HCT116 (cell line): ENCODE measurements at places on chromosomes 2 and 18.
A peak's percentile ranks its signal among the peaks of the same experiment; 100 is the strongest.

GRCh38 chr2:133458280-133458679 lies 110.0 kb downstream of the NCKAP5 start:
- H3K4me1 ChIP-seq, result no peaks in the 10 kb centered on the region

- DNase-seq, result no peak
- H3K4me1 ChIP-seq, result no peaks in the 10 kb centered on the region; the same call in 1 of the 2 replicates
- H3K4me3 ChIP-seq, result no peak overlapping the region
- no peaks in the 10 kb centered on the region for H3K27me3 ChIP-seq
These were observed 110.6 kb upstream of the SIX2 start for GRCh38 chr2:45119855-45120254.

DNA sequence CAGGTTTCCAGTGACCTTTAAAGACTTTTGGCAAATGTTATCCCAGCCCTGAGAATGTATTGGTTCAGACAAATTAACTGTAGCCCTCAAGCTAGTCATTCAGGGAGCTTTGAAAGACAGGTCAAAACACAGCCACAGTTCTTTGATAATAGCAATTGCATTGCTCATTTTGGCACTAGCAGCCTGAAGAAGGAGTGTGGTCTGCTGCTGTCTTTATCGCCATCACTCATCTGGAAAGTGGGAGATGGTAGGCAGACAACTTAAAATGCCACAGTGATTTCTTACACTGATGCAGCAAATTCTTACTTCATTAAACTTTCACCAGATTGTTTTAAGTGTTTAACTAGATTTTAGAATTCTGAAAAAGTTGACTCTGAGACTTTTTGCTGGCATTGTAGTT lies 47.2 kb downstream of the DOK6 start:
- no peaks in the 10 kb centered on the region for H3K4me1 ChIP-seq
- H3K36me3 ChIP-seq, result no peaks in the 10 kb centered on the region
- no peaks in the 10 kb centered on the region for H3K27me3 ChIP-seq
- no peak overlapping the region for H3K4me3 ChIP-seq
- H3K27ac ChIP-seq, result no peak overlapping the region

GRCh38 chr2:36663851-36664695 lies 32.4 kb upstream of the VIT start:
- H3K4me3 ChIP-seq, result no peak overlapping the region
- H3K4me1 ChIP-seq, result peaks cover 11% of the 10 kb centered on the region; the same call in 1 of the 2 replicates
- no peaks in the 10 kb centered on the region for H3K27me3 ChIP-seq

GRCh38 chr2:56811401-56811800 lies 627.6 kb downstream of the CCDC85A start:
- H3K36me3 ChIP-seq, result no peaks in the 10 kb centered on the region
- H3K4me3 ChIP-seq, result no peak overlapping the region
- DNase-seq, result no peak
- H3K4me1 ChIP-seq, result no peaks in the 10 kb centered on the region

DNA sequence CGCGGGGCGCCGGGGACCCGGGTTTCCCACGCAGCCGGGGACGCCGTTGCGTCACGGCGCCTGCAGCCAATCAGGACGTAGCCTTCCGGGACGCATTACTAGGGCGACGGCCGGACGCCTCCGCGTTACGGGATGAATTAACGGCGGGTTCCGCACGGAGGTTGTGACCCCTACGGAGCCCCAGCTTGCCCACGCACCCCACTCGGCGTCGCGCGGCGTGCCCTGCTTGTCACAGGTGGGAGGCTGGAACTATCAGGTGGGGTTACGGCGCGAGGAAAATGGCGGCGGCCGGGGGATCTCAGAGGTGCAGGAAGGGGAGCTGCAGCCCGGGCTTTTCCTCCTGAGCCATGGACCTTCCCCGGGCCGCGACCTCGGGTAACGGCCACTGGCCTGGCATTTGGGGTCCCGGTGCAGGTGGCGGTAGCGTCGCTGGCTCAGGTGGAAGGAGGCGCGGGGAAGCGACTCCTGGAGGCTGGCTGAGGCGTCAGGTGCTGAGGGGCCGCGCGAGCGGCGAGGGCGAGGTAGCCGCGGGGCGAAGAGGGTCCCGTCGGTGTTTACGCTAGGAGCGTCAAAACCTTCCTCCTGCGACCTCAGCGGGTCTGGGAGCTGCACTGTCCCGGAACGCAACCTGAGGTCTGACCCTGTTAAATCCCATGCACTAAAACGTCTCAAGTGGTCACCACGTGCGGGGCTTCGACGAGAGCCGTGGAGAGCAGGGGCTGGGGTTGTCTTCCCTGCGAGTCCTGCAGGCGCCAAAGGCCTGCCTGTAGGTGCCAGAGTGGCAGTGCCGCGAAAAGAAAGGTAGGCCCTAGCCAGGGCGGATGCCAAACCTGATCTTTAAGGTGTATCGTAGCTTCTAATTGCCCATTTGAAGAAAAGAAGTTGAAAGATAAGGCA lies at the start of gene LCLAT1:
Gene LCLAT1, plus strand, starts transcription at position 98 of the 897 bp plus-strand sequence. CDS start 78,345 bp downstream, outside the sequence.
- H3K36me3 ChIP-seq, result no peaks in the 10 kb centered on the region
- peak within 1 kb of the TSS; percentile 79 for H3K4me3 ChIP-seq
- H3K27me3 ChIP-seq, result no peaks in the 10 kb centered on the region
- H3K27ac ChIP-seq, result peak within 1 kb of the TSS; percentile 57; the same call in 1 of the 2 replicates

DNA sequence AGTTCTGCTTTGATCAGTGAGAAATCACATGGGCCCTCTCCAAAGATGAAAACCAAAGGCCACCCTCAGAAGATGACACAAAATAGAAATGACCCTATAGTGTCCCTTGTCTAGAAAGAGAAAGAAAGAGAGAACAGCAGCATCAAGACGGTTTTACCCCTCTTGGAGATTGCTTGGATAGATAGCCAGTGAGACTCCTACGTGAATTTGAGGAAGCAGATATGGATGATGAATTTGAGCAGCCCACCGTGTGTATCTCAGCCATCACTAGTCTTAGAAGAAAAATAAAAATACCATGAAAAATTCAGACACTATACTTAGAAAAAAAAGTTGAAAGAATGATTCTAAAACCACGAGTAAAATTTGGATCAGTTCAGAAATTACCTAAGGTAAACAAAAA lies 329.1 kb upstream of the CNTNAP5 start:
- no peaks in the 10 kb centered on the region for H3K36me3 ChIP-seq
- no peaks in the 10 kb centered on the region for H3K4me1 ChIP-seq
- H3K27ac ChIP-seq, result no peak overlapping the region
- H3K27me3 ChIP-seq, result no peaks in the 10 kb centered on the region

GRCh38 chr2:231807020-231807419 lies 20.8 kb downstream of the COPS7B start:
- H3K27me3 ChIP-seq, result no peaks in the 10 kb centered on the region
- no peak overlapping the region for H3K4me3 ChIP-seq
- peaks cover 6% of the 10 kb centered on the region; the same call in 1 of the 2 replicates for H3K4me1 ChIP-seq
- DNase-seq, result no peak

DNA sequence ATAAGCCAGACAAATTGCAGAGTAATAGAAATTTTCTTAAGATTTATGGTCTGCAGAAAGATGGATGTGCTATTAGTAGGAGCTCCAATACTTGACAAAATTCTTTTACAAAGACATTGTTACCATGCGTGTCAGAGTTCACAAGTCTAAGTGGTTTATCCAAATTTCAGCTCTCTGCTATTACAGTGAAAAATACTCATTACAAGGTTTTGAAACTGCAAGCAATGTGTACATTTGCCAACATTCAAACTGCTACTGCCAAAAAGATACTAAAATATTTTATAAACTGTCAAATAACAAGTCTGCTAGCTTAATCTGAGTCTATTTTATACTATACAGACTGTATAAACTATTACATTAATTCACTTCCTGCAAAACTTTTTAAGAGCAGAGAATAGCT lies 1341.5 kb upstream of the ACVR2A start:
- H3K4me1 ChIP-seq, result no peaks in the 10 kb centered on the region
- H3K27ac ChIP-seq, result no peak overlapping the region
- no peaks in the 10 kb centered on the region for H3K36me3 ChIP-seq

- H3K4me3 ChIP-seq, result no peak overlapping the region
- H3K27ac ChIP-seq, result no peak overlapping the region
- no peak for DNase-seq
- H3K27me3 ChIP-seq, result peaks cover 21% of the 10 kb centered on the region; the same call in 1 of the 2 replicates
- no peaks in the 10 kb centered on the region for H3K36me3 ChIP-seq
These were observed 320.1 kb downstream of the OSR1 start for GRCh38 chr2:19038071-19039015.

DNA sequence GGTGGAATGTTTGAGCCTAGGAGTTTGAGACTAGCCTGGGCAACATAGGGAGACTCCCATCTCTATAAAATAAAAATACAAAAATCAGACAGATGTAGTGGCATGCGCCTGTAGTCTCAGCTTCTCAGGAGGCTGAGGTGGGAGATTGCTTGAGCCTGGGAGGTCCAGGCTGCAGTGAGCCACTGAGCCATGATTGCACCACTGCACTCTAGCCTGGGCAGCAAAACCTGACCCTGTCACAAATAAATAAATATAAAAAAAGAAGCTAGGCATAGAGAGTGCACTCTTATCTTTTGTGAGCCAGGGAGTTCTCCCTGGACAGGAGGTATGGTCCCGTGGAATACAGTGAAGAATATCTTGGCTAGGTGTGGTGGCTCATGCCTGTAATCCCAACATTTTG lies 11.0 kb upstream of the KYNU start:
- H3K27me3 ChIP-seq, result no peaks in the 10 kb centered on the region
- H3K36me3 ChIP-seq, result no peaks in the 10 kb centered on the region
- no peak overlapping the region for H3K27ac ChIP-seq
- DNase-seq, result no peak
- H3K4me1 ChIP-seq, result no peaks in the 10 kb centered on the region

DNA sequence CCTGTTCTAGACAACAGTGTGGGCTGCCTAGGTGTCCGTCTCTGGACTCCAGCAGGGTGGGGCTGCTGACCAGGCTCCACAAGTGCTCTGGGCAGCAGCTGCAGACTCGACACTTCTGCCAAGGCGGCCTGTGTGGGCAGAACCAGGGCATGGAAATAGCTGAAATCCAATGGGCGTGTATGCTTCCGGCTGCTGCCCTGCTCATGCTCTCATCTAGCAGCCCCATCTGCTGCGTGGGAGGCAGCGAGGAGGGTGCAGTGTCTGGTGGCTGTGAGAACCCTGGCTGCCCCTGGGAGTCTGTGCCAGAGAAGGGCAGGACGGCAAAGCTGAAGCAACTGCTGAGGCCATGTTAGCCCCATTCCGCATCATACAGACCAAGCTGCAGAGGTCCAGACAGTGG lies 174.9 kb downstream of the SOX11 start:
- no peak for DNase-seq
- no peaks in the 10 kb centered on the region for H3K27me3 ChIP-seq
- H3K4me1 ChIP-seq, result no peaks in the 10 kb centered on the region

DNA sequence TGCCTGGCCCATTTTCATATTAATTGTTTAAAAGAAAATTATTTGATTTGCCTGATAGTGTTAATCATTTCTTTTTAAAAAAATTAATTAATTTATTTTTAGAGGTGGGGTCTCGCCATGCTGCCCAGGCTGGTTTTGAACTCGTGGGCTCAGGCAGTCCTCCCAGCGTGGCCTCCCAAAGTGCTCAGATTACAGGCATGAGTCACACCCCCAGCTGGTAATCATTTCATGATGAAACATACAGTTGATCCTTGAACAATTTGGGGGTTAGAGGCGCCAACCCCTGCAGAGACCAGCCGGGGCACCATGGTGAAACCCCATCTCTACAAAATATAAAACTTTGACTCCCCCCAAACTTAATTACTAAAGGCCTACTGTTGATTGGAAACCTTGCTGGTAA lies 7.9 kb downstream of the GPN1 start:
- peaks cover 46% of the 10 kb centered on the region for H3K36me3 ChIP-seq
- DNase-seq, result no peak
- no peak overlapping the region for H3K27ac ChIP-seq
- H3K4me1 ChIP-seq, result no peaks in the 10 kb centered on the region
- H3K27me3 ChIP-seq, result no peaks in the 10 kb centered on the region

DNA sequence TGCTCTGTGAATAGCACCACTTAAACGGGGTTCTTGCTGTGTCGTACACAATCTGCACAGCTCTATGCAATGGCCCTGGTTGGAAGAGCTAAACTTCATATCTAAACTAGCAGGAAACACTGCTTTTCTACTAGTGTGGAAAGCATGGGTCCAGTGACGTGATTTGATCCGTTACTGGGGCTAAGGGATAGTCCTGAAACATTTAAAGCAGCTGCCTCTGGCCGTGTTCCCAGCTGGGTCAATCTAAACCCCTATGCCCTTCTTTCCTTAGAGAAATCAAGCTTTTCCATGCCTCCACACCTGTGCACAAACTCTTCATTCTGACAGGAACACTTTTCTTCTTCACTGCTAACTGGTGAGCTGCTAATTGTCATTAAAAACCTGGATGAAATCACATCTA lies 5.4 kb upstream of the IGFBP5 start:
- DNase-seq, result no peak
- peaks cover 13% of the 10 kb centered on the region for H3K4me1 ChIP-seq
- H3K4me3 ChIP-seq, result no peak overlapping the region

DNA sequence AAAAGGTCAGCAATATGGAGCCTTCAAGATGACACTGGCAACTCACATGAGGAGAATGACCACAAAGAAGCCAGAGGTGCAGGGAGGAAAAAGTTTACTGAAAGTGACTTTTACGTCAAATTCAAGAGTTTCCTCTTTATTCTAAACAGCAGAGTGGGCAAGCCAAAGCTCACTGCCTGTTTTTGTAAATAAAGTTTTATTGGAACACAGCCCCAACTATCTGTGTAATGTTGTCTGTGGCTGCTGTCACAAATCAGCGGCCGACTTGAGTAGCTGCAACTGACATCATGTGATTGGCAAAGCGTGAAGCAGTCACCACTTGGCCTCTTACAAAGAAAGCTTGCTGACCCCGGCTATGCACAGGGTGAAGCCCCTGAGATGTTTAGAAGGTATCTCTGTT lies 9.2 kb upstream of the SULT1C2 start:
- H3K4me3 ChIP-seq, result no peak overlapping the region
- no peaks in the 10 kb centered on the region for H3K27me3 ChIP-seq
- no peak overlapping the region for H3K27ac ChIP-seq
- DNase-seq, result no peak

GRCh38 chr2:4258563-4258962 lies 555.2 kb downstream of the DCDC2C start:
- no peak for DNase-seq
- no peak overlapping the region for H3K4me3 ChIP-seq
- no peaks in the 10 kb centered on the region for H3K4me1 ChIP-seq
- no peaks in the 10 kb centered on the region for H3K27me3 ChIP-seq
- no peaks in the 10 kb centered on the region for H3K36me3 ChIP-seq

- H3K4me1 ChIP-seq, result no peaks in the 10 kb centered on the region
- H3K27me3 ChIP-seq, result no peaks in the 10 kb centered on the region
- H3K4me3 ChIP-seq, result no peak overlapping the region
- DNase-seq, result no peak
- no peak overlapping the region for H3K27ac ChIP-seq
- H3K36me3 ChIP-seq, result no peaks in the 10 kb centered on the region
These were observed 52.3 kb downstream of the CD226 start for GRCh38 chr18:69895066-69896047.

DNA sequence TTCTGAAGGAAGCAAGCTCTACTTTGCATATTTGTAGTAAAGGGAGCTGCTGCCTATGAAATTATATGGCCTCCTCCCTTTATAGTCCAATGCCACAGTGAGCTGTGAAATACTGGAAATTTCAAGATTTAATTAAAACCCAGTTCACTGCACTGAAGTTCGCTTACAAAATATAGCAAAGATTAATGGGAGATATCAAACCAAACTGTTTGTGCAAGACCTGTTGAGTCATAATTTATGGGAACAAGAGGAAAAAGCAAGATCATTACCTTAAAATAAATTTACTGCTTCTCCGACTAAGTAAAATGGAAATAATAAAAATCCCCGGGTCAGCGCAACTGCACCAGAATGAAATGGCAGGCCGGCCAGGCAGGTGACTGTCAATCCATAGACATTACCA lies 215.5 kb upstream of the RAB6C start:
- H3K4me1 ChIP-seq, result no peaks in the 10 kb centered on the region
- DNase-seq, result no peak
- peaks cover 19% of the 10 kb centered on the region for H3K27me3 ChIP-seq
- no peak overlapping the region for H3K4me3 ChIP-seq

GRCh38 chr2:230412846-230413245 lies 3.2 kb upstream of the SP100 start:
- peaks cover 38% of the 10 kb centered on the region for H3K4me1 ChIP-seq
- no peak for DNase-seq
- no peak overlapping the region for H3K4me3 ChIP-seq
- H3K27me3 ChIP-seq, result no peaks in the 10 kb centered on the region
- H3K36me3 ChIP-seq, result no peaks in the 10 kb centered on the region
